ENCODE measurements at places on chromosomes 13 and 19.
A peak's percentile ranks its signal among the peaks of the same experiment; 100 is the strongest.

- DNase-seq, result no peak
Measured at GRCh38 chr13:51539887-51540286, 44.4 kb upstream of the WDFY2 start.

GRCh38 chr13:94009701-94010100, 469.8 kb downstream of the DCT start:
- DNase-seq, result no peak

DNA sequence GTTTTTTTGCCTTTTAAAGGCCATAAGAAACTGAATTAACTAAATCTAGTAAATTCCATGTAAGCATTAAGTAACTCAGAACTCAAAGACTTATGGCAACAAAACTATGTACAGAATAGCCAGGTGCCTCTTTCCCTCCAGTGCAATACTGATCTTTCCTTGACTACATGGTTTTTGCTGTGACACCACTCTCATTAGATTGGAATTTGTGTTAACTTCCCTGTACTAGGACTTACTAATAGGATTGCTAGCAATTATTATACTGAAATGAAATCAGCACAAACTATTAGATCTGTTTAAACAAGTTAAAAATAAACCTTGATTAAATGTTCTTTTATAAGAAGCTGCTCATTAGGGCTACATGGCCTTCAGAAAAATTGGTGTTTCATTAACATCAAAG, 96.3 kb downstream of the DACH1 start:
- no peak for DNase-seq

DNA sequence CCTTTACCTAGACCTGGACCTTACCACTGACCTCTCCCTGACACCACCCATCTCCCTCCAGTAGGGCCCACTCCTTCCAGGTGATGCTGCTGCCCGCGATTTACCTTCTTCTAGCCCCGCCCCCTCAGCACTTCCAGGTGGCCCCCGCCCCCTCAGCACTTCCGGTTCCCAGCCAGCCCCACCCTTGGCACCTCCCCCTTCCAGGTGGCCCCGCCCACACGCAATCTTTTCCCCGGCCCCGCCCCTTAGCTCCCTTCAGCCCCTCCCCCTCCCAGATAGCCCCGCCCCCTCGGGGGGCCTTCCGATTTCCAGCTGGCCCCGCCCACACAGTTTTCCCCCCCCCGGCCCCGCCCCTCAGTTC, 586 bp downstream of the LIG1 start:
- DNase-seq, result peak; percentile 28

GRCh38 chr13:108957369-108958012, 328.1 kb downstream of the MYO16 start:
- no peak for DNase-seq

DNA sequence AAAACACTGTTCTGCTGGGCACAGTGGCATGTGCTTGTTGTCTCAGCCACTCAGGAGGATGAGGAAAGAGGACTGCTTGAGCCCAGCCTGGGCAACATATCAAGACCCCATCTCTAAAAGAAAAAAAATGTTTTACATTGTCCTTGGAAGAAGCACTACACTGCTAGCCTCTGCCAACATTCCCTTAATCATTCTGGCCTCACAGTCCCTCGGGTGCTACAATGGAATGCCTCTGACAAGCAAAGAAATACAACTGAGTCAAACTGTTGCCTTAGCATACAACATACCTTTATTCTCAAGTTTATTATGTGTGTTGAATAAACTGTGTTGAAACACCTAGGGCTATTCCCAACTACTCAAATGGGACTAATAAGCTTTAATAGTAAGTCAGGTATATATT, 56.1 kb downstream of the PSPC1 start:
- DNase-seq, result no peak

DNA sequence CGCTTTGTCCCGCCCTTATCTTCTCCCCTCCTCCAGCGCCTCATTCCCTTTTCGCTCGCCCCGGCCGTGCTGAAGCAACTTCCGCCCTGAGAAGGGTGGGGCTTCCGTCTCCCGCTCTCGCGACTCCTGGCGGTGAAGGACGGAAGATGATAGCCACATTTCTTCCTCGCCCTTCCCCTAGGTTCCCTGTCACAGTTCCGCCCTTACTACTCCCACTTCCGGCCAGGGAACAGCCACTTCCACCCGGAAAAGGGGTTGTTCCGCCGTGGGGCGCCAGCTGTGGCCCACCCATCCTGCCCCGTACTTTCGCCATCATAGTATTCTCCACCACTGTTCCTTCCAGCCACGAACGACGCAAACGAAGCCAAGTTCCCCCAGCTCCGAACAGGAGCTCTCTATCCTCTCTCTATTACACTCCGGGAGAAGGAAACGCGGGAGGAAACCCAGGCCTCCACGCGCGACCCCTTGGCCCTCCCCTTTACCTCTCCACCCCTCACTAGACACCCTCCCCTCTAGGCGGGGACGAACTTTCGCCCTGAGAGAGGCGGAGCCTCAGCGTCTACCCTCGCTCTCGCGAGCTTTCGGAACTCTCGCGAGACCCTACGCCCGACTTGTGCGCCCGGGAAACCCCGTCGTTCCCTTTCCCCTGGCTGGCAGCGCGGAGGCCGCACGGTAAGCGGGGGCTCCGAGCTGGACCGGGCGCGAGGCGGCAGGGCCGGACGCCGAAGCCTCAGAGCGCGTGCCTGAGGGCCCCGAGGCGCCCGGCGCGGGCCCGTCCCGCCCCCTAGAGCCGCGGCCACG, at the start of gene RPS19:
Gene RPS19, plus strand, starts transcription at position 638 of the 801 bp plus-strand sequence. CDS start 520 bp downstream, outside the sequence.
- peak; percentile 99 for DNase-seq

DNA sequence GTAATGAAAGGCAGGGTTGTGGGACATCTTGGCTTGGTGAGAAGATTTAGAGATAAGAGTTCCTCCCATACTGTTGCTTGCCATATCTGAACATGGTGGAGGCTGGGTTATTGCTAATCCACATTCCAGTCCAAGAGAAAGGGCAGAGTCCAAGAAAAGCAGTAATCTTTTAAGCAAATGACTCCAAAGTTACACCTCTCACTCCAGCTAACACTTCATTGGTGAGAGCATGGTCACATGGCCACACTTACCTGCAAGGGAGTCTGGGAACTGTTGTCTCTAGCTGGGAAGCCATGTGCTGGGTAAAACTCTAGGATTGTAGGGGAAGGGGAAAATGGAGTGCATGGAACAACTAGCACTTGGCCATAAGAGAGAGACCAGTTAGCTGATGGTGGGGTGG, 5.6 kb downstream of the C19orf81 start:
- no peak for DNase-seq

- DNase-seq, result peak; percentile 47
Measured at GRCh38 chr19:47813304-47813994, 8.3 kb upstream of the CRX start.

GRCh38 chr19:41261474-41262190, 2.5 kb upstream of the HNRNPUL1 start:
- no peak for DNase-seq

GRCh38 chr13:53782488-53782961, 753.9 kb downstream of the OLFM4 start:
- DNase-seq, result peak; percentile 30

- DNase-seq, result no peak
Measured at GRCh38 chr19:29620931-29621351, 14.9 kb downstream of the POP4 start.

- DNase-seq, result no peak
Measured at GRCh38 chr13:24272452-24273161, 36.8 kb upstream of the C1QTNF9 start.

GRCh38 chr19:50710094-50710493, 9.5 kb downstream of the SHANK1 start:
- DNase-seq, result no peak

DNA sequence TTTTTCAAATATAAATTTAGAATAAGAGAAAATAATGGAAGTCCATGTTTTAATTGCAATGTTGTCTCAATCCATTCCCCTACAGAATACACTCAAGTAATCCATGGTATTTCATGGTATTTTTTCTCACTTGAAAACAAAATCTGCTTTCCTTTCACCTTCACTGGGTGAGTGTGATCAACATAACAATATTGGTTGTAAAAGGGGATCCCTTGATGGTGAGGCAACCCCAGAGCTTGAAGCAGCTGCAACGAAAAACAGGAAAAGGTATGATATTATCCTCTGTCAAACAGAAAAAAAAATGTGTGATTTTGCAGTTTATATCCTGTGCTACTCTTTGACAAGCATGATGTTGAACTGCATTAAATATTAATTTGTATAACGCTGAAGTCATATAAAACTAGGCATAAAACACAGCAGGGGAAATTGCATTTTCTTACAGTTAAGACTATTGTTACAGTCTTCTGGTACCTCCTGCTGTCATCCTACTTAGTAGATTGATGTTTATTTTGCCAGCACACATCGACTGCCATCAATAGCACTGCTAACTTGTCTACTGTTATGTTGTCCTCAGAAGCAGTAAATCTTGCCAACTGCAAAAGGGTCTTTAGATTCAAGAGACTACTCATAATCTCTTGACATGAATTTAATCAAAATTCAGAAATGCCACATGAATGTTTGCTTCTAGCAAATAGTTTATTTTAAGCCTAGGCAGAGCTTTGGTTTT, 373.1 kb upstream of the MIR17HG start:
- no peak for DNase-seq

GRCh38 chr13:51553531-51553930, 30.7 kb upstream of the WDFY2 start:
- DNase-seq, result no peak

DNA sequence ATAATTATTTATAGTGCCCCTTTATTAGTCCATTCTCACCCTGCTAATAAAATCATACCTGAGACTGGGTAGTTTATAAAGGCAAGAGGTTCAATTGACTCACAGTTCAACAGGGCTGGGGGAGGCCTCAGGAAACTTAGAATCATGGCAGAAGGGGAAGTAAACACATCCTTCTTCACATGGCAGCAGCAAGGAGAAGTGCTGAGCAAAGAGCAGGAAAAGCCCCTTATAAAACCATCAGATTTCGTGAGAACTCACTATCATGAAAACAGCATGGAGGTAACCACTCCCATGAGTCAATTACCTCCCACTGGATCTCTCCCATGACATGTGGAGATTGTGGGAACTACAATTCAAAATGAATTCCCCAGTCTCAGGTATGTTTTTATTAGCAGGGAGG, 89.9 kb upstream of the STARD13 start:
- peak; percentile 43 for DNase-seq

DNA sequence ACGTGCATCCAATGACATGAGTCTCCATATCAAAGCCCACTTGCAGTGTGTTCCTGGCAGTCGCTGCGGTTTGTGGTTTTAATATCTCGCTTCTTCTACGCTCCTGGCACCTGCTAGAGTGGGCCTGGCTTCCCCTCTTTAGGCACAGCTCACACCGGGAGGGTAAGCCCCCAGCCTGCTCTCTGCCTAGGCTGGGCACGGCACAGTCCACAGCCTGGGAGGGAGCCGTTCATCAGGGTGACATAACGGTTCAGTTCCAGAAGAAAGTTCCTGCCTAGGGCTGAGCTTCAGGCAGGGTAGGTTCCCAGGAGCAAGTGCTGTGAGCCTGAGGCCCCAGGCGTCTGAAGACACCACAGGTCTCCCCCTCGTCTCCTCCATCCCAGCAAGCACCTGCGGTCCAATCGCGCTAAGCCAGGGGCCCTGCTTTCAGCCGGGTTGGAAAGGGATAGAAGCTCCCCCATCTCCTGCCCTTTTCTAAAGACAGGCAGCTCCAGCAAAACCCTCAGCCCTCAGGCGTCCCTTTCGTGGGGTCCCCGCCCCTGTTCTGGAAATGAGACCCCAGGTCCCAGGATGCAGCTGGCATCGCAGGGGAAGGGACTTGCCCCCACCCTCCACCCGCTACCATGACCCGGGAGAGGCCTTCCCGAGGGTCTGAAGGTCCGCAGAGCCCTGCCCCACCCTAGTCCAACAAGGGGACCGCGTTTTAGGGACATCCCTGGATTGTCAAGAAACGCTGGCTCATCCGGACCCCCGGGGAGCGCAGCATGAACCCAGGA, 121.6 kb upstream of the ZNF507 start:
- no peak for DNase-seq

GRCh38 chr13:100338275-100338674, 249.4 kb downstream of the PCCA start:
- no peak for DNase-seq
